ENCODE measurements at places on chromosomes 2 and 18.

DNA sequence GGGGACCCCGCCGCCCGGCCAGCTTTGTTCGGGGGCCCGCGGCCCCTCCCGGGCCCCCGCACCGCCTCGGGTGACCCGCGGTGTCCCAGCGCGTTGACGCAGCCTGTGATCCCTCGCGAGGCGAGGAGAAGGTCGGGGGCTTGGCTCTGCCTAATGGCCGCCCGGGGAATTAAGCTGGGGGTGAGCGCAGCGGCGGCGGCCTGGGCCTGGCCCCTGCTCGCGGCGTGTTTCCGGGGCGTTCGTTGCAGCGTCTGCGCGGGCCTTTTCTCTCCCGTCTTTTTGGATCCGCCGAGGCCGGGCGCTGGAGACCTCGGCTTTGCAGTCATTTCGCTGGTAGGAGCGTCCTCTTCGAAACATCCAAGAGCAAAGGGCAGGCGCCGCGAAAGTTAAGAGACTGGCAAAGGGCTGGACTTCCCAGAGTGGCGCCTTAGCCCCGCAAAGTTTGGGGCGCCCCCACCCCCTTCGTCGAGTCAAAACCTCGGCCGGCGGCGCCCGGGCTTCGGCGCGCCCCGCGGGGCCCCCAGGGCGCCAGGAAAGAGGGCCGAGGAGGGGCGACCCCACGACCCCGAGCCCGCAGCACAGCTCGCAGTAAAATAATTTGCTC lies 1.3 kb downstream of the SALL3 start:
- DNase-seq = no peak

DNA sequence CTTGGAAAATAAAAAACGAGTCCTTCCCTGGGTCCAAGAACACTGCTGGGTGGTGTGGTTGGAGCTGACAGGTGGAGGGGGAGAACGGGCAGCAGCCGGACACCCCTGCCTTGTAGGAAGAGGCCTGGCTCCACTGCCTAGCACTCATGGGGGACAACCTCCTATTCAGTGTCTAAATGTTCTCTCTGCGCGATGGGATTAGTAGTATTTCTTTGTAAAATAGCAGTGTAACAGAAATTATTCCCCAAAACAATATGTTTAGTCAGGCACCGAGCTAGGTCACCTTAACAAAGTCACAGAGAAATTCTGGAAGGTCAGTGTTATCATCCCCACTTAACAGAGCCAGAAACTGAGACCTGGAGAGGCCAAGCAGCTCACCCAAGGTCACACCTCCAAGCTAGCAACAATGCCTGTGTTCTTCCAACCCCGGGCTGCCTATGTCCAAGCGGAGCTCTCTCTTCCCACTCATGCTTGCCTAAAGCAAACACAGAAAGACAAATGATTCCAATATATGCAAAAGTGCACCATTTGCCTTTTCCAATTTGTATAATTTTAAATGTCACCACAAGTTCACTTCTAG lies 68.0 kb downstream of the STEAP3 start:
- no peak for DNase-seq

GRCh38 chr2:111958901-111959300 lies 60.5 kb downstream of the MERTK start:
- DNase-seq = no peak

GRCh38 chr2:172098287-172098649 lies 4.4 kb downstream of the DLX2 start:
- DNase-seq = no peak

GRCh38 chr2:223026357-223027110 lies 25.5 kb upstream of the KCNE4 start:
- DNase-seq = no peak

- DNase-seq = no peak
Measured at GRCh38 chr2:45909677-45910191, 258.3 kb downstream of the PRKCE start.

Data from myocyte (in vitro differentiated cells).